ENCODE measurements at places on chromosomes 2 and 18.

- DNase-seq = no peak
Measured at GRCh38 chr2:10221976-10222870, 80.5 kb upstream of the HPCAL1 start.

- DNase-seq = no peak
Measured at GRCh38 chr18:48750485-48751175, 200.1 kb downstream of the SMAD7 start.

DNA sequence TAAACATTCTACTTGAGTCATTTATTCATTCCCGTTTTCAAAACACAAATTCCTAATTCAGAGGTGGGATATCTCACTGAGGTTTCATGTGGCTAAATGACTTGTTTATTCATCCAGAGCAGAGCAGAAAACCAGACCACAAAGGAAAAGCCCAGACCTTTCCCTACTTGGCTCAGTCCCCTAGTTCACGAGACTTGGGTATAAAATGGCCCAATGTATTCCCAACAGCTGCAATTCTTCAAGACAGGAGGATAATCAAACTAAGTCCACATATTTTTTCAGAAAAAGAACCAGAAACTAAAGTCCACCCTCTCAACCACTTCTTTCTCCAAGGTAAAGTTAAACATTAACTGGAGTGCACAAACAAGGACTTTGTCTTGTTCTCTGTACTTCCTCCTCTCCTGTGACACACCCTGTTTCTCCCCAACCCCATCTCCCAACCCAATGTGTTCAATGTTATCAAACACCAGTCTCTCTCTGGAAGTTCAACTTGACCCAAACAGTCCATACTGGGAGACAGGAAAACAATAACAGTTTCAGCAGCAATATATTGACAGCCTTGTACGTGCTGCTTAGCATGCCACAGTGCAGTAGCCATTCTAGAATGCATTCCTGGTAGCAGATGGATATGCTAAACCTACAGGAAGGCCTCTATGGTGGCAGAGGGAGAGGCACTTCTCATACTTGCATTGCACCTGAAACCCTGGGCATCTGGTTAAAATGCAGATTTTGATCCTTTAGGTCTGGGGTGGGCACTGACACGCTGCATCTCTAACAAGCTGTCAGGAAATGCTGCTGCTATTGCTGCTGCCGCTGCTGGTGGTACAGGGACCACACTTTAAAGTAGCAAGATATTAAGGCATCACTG is 110.7 kb downstream of the INO80D start:
- no peak for DNase-seq

- DNase-seq = no peak
Measured at GRCh38 chr2:8710951-8711350, 29.1 kb downstream of the ID2 start.

DNA sequence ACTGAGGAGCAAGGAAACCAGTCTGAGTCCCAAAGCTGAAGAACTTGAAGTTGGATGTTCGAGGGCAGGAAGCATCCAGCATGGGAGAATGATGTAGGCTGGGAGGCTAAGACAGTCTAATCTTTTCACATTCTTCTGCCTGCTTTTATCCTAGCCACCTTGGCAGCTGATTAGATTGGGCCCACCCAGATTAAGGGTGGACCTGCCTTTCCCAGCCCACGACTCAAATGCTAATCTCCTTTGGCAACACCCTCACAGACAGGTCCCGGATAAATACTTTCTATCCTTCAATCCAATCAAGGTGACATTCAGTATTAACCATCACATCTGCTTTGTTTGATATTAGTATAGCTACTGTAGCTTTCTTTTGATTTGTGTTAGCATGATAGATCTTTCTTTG is 27.1 kb downstream of the VRK2 start:
- no peak for DNase-seq

- DNase-seq = no peak
Measured at GRCh38 chr2:212359425-212360067, 179.1 kb downstream of the ERBB4 start.

GRCh38 chr2:231053846-231054245 is 2.8 kb upstream of the PSMD1 start:
- DNase-seq = no peak

GRCh38 chr2:216987252-216987821 is 127.5 kb upstream of the TNP1 start:
- no peak for DNase-seq

DNA sequence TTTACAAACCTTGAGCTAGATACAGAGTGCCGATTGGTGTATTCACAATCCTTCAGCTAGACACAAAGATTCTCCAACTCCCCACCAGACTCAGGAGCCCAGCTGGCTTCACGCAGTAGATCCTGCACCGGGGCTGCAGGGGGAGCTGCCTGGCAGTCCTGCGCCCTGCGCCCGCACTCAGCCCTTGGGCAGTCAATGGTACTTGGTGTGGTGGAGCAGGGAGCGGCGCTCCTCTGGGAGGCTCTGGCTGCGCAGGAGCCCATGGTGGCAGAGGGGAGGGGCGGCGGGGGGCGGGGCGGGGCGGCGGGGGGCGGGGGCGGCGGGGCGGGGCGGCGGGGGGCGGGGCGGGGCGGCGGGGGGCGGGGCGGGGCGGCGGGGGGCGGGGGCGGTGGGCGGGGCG is 923.4 kb downstream of the SOCS6 start:
- no peak for DNase-seq

- no peak for DNase-seq
Measured at GRCh38 chr2:31693882-31694281, 113.1 kb upstream of the SRD5A2 start.

DNA sequence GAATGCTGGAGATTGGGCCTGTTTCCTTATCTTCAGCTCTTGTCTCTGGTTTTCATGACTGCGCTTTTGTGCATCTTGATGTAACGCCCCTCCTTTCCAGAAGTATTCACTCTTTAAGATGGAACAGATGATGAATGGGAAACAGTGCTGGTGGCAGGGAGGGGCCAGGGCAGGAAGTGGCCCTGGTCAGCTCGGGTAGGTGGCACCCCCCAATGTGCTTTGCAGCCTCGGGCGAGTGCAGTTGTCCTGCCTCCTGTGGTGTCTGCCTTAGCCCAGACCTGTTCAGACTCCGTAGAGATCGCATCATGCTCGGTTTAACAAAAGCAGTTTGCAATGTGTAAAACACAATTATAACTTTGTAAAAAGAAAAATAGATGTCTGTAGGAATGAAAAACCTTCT is 17.0 kb upstream of the MGAT4A start:
- DNase-seq = no peak
